ENCODE measurements at places on chromosomes 6 and 20.
A peak's percentile ranks its signal among the peaks of the same experiment; 100 is the strongest.

DNA sequence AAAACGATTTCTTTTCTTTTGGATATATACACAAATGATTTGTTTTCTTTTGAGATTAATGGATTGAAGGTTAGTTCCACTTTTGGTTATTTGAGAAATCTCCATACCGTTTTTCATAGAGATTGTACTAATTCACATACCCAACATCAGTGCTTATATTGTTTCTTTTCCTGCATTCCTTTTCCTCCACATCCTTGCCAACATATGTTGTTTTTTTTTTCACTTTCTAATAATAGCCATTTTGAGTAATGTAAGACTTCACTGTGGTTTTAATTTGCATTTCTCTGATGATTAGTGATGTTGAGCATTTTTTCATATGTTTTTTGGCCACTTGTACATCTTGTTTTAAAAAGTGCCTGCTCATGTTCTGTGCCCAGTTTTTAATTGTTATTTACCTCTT is 846.4 kb upstream of the EYS start:
- no peak for DNase-seq

- DNase-seq: no peak
These were observed 18.0 kb downstream of the ATP9A start for GRCh38 chr20:51750037-51750769.

DNA sequence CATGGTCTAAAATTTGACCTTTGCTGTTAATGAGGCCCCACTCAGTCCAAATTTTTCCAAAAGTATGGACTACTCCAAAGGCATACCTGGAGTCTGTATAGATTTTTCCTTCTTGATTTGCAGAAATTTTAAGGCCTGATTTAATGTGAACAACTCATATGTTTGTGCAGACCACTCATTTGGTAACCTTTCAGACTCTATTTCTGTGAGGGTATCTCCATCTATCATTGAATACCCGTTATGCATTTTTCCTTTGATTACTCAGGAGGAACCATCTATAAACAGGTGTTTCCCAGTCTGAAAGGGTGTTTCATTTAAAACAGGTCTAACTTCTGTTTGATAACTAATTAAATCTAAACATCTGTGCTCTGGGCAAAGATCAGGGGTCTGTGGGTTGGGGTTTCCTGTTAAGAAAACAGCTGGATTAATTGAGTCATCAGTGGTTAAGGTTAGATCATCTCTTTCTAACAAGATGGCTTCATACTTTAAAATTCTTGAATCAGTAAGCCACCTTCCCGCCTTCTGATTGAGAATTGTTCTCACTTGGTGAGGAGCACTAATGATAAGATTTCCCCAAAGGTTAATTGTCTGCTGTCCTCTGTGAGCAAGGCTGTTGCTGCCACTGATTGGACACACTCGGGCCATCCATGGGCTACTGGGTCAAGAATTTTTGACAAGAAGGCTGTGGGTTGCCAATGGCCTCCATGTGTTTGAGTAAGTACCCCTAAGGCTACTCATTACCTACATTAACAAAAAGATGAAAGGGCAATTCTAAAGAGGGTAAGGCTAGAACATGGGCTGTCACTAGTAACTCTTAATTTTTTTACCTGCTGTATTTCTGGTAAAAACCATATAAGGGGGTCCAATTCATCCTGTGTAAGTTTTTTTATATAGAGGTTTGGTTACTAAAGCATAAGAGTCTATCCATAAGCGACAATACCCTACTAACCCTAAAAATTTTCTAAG is 24.1 kb downstream of the HLA-B start:
- no peak for DNase-seq

- DNase-seq: no peak
These were observed 24.0 kb downstream of the C6orf132 start for GRCh38 chr6:42118162-42119001.

GRCh38 chr20:1528811-1529210 is 28.7 kb downstream of the SIRPD start:
- no peak for DNase-seq

GRCh38 chr6:3723966-3724365 is 27.5 kb downstream of the PXDC1 start:
- no peak for DNase-seq

DNA sequence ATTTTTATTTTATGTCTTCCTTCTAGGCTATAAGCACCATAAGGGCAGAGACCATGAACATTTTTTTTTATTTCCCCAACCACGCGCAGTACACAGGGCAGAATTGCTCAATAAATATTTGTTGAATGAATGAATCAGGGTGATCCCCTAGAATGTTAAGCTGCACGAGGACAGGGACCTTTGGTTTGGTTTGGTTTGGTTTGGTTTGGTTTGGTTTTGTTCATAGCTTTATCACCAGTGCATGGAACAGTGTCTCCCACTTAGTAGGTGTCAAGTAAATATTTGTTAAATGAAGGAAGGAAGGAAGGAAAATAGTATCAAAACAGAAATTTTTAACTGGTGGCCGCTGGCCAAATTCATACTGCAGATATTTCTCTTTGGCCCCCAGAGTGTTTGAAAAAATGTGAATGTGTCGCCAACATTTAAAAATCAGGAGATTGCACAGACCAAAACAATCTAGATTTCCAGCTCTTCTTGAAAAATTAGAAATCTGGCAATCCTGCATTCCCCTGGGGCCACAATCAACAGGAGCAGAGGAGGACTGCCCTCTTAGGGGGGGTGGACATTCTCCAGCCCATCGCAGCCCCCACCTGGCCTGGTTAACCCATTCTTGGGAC is 205.3 kb downstream of the EYA2 start:
- DNase-seq: no peak

GRCh38 chr20:20021835-20022234 is 4.7 kb downstream of the NAA20 start:
- no peak for DNase-seq

DNA sequence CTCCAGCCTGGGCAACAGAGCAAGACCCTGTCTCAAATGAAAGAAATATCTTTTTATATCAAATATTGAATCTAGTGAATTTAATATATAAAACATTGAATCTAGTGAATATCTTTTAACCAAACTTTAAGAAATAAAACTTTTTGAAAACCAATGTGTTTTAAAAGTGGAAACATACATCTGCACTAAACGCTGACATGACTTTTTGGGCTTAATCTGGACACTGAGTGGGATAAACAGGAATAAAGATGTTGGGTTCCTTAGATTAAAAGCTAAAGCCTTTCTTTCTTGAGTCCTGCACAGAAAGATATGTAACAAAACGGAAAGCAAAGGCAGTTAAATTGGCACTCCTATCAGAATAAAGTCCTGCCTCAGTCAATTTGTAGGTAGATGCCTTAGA is 190.2 kb downstream of the ARHGAP18 start:
- no peak for DNase-seq

- no peak for DNase-seq
These were observed 129.3 kb upstream of the UST start for GRCh38 chr6:148617530-148617929.

- DNase-seq: no peak
These were observed 57.5 kb downstream of the BFSP1 start for GRCh38 chr20:17473659-17474058.

DNA sequence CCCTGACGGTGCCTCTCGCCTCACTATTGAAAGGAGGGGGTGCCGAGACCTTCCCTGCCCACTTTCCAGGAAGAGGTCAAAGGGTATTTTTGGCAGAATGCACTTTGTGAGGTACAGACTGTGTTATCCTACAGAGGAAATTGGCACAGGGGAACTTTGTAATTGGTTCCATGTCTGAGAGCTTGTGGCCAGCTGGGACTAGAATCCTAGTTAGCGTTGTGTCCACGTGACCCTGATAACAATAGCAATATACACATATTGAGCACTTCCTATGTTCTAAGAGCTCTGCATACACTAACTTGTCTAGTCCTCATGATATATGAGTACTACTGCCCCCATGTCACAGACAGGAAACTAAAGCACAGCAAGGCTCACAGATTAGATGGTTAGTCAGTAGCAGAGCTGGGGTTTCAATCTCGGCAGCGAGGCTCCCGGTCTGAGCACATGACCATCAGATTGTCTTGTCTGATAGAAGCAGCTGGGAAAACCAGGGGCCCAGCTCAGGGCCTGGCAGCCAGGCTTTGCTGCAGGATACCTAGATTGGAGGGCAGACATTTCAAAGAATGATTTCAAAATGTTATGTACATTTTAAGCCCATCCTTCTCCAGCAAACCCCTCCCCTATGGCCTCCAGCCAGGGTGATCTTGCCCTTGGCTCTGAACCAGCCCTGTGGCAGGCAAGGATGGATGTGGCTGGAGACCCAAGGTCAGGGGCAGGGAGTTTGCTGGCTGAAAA is 1.4 kb downstream of the MAPK13 start:
- peak; percentile 68 for DNase-seq

GRCh38 chr6:150406948-150407347 is 38.1 kb downstream of the IYD start:
- no peak for DNase-seq

GRCh38 chr6:137093183-137094069 is 48.7 kb upstream of the IL20RA start:
- no peak for DNase-seq

DNA sequence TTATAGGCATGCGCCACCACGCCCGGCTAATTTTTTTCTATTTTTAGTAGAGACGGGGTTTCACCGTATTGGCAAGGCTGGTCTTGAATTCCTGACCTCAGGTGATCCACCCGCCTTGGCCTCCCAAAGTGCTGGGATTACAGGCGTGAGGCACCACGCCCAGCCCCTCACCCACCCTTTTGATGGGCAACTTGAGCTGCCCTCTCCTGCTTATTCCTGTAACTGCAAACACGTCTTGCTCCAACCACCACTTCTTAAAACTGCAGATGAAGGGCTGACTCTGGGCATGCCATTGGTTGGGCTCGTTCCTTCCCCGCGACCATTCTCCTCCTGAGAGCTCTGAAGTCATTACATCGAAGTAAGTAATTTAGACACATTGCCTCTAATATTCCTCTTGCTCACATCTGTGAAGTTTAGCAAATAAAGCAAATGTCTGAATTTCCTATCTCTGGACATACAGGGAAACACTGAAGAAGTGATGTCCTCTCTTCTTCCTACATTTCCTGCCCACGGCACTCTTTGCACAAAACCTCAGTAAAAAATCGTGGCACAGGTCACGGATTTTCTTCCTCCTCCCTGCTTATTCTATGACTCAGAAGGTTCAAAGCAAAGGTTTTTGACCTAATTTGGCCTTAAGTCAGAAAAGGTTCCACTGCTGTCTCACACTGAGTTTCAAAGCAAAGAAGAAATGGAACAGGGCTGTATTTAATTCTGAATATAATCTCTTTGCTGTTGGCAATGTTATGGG is 117.5 kb downstream of the GMPR start:
- no peak for DNase-seq

- peak; percentile 30 for DNase-seq
These were observed 30.0 kb downstream of the CDKAL1 start for GRCh38 chr6:20564269-20564668.

GRCh38 chr6:56789879-56790278 is 147.2 kb upstream of the DST start:
- no peak for DNase-seq

DNA sequence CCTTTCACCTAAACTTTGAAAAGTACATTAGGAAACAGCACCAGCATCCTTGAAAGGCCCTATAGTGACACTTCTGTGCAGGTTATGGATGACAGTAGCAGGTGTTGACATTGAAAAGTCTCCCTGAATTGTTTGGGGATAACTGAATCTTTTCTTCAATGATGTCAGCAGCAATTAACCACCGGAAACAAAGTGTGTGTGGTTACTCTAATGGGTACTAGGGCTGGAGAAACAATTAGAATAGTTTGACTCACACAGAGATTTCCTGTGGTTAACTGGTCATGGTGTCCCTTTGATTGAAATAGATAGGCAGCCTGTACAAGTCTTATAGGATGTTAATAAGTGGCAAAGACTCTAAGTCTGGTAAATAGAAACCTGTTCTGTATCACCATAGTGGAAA is 189.1 kb downstream of the TBX18 start:
- DNase-seq: no peak

DNA sequence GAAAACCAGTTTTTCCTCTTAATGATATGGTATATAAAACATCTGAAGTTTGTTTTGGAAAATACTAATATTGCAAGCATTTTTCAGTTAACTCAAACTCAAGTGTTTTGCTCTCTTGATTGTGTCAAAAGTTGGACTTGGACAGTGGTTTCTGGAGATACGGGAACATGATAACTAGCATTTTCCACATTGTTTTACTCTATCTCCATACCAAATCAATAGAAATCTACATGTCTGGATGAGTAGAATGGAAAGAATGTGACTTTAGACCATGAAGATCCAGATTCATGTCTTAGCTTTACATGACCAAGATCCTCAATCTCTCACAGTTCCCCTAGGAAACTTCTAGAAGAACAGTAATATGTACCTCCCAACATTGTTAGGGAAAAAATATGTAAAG is 22.2 kb upstream of the FBXO30 start:
- DNase-seq: no peak

- no peak for DNase-seq
These were observed 174.2 kb upstream of the THBS2 start for GRCh38 chr6:169427856-169428255.

GRCh38 chr6:16437984-16438383 is 199.6 kb downstream of the GMPR start:
- DNase-seq: no peak

- peak; percentile 38 for DNase-seq
These were observed 12.2 kb downstream of the MYLK4 start for GRCh38 chr6:2738373-2738979.

- DNase-seq: no peak
These were observed 46.7 kb downstream of the SRC start for GRCh38 chr20:37392441-37393195.

DNA sequence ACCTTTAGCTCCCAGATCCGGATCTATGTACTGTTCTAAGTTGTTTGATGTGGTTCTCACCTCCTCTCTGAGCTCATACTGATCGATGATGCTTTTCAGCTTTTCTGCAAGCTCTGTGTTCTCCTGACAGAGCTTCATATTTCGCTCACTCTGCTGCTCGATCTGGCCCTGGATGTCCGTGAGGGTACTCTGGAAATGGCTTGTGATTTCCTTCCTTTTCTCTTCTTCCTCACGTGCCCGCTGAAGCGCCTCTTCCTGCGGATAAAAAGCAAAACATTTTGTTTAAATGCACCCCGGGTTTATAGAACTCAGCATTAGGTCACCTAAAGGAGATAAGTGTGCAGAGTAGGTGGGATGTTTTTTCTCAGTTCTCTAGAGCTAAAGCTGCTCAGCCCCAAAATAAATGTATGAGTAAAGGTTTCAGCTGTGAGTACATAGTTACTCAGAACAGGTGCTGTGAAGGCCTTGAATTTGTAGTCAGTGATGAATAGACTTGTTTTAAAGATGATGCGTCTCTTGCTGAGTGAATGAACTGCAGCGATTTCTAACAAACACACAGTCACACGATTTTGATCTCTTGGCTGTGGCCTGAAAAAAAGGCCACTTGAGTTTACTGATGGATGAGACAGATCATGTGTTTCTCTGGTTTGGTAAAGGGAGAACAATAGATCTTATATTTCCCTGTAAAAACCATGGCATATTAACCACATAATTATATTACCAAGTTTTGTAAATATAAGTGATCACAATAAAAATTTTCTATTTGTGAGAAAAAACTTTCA is 29.1 kb downstream of the TXLNB start:
- no peak for DNase-seq

GRCh38 chr6:53986165-53986720 is 125.0 kb upstream of the MLIP start:
- DNase-seq: peak; percentile 19

- no peak for DNase-seq
These were observed 469.1 kb downstream of the GJA1 start for GRCh38 chr6:121904559-121904958.
